ENCODE measurements at places on chromosomes 11 and 22. TPM values are rescaled to one million over a fixed set of nuclear protein-coding genes. Genes with fewer than 3 reads are reported as not detected.

DNA sequence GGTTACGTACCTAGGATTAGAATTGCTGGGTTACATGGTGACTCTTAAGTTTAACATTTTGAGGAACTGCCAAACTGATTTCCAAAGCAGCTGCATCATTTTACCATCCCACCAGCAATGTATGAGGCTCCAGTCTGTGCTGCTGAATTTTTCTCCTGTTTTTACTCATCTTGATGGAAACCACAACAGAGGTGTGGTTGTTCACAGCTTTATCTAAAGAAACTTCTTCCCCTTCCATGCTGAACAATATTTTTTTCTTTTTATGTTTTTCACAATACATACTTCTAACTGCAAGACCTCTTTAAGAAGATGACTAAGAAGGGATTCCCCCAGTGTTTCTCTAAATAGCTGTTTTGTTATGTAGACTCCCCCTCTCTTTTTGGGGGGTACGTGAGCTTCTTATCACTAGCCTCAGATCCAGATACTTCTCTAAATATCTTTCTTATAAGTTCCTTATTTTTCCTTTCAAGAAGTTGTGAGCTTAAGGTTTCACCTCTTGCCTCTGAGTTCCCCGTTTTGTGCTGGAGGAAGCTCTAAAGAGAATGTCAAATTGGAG is 24.0 kb downstream of the TCP11L1 start:
- no peak for DNase-seq

DNA sequence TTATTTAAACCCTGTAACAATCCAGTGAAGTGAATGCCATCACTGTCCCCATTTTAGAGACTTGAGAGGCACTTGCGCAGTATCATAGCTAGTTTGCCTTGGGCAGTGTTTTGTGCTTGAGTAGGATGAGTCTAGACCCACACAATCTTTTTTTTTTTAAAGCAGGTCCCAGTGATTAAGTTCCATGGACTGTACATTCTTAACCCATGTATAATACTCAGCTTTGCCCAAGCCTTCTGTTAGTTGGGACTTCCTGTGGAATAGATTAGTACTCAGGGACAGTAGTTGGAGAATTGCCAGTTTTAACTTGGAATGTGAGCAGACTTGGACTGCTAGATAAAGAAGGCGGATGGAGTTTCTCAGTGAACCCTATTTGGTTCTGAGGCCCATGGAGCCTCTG is 108.6 kb upstream of the RASSF10 start:
- DNase-seq, result no peak

GRCh38 chr22:39375646-39376045 is 23.9 kb upstream of the TAB1 start:
- DNase-seq, result no peak

DNA sequence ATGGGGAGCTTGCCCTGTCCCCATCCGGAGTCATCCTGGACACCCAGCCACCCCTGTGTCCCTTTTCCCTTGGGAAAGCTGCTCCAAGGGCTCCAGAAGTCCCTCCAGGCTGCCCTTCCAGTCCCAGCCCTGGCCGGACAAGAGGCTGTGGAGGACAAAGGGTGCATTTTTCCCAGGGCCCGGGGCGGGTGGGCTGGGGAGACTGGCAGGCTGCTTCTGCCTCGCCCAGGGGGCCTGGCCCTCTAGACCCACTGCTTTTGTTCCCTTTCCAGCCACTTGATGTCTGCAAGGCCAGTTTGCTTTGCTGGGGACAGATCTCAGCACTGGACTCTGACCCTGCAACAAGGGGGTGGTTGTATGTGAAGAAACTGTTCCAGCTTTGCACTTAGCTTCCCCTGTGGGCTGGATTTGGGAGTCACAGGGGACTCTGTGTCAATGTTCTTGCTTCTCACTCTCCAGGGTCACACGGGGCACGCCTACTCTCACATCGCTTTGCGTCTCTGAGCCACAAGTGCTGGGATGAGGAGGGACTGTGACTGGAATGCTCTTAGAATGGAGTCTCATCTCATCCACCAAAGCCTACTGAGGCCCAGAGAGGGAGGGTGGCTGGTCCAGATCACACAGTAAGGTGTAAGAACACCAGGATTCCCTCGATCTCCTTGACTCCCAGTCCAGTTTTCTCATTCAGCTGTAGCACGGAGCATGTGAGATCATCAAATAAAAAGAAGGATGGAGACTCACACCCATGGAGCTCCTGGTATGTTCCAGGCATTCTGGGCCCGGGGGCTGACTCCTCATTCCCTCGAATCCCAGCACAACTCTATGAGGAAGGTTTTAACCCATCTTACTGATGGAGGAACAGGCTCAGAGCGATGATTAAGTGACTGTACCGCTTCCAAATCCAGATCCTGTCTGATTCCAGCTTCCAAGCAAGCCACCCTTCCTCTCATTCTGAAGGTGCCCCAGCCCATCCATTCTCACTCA is 59.9 kb downstream of the FBXO7 start:
- no peak for DNase-seq

DNA sequence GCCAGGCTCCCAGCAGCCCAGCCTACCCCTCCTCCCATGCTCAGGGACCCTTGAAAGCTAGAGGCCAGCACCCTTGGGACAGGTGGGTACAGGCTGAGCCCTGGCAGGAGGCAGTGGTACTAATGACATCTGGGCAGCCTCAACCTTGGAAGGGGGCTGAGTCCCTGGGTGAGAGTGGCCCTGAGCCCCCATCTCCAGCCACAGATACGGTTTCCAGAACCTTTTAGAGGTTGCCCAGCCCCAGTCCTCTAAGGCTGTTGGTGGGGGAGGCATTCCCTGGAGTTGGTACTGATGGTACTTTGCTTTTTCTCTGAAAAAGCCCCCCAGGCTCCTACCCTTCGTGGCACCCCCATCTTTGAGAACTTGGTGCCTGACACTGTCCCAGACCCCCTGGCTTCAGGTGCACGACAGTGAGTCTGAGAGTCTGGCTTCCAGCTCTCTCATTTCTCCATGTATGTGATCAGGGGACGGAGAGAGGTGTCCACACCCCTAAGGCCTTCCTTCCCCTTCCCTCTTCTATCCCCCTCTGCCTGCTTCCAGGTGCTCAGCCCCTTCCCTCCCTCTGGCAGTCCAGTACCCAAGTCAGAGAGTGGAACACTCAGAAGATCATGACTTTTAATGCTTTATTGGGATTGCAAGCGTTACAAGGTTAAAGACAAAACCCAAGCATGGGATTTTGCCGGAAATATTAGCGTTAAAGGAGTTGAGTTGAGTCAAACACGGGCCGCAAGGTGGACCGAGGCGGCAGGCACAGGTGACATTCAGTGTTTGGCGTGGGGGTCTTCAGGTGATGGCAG is 10.5 kb downstream of the IGF2 start:
- no peak for DNase-seq

The NAALADL1 gene
- total RNA-seq, result not detected

The CCDC89 gene
- total RNA-seq, result not detected

The IGSF9B gene
- total RNA-seq, result 0.55 TPM

The ANGPTL5 gene
- total RNA-seq, result not detected

DNA sequence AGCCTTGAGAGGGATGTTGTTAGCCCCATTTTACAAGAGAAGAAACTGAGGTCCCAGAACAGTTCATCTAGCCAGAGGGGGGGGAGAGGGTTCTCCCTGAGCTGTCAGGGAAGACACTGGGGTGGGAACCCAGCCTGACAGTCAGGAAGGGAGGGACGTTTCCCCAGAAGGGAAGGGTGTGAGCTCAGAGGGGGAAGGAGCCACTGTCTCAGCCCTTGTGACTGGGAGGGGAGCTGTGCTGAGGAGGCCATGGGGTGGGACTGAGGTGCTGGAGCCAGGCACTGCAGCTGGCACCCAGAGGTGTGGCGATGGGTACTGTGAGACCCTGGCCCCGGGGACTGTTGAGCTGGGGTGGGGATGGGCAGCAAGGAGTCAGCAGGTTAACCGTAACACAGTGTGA is 35.7 kb downstream of the DAGLA start:
- no peak for DNase-seq

The MS4A6A gene
- not detected for total RNA-seq

DNA sequence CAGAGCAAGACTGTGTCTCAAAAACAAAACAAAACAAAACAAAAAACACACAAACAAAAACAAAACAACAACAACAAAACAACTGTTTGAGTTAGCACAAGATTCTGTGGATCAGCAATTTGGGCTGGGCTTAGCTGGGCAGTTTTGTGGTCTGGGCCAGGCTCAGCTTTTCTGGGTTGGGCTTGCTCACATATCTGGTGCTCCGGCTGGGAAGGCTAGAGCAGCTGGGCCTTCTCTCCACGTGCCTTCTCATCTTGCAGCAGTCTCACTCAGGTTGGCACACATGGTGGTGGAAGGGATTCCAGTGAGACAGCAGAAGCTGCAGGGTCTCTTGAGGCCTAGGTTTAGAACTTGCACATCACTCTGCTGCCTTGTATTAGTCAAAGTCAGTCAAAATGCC is 35.7 kb downstream of the EIF3F start:
- no peak for DNase-seq

- DNase-seq, result no peak
Observed at GRCh38 chr11:110373051-110373702, 56.6 kb upstream of the FDX1 start.
